ENCODE measurements at places on chromosomes 13 and 19.

DNA sequence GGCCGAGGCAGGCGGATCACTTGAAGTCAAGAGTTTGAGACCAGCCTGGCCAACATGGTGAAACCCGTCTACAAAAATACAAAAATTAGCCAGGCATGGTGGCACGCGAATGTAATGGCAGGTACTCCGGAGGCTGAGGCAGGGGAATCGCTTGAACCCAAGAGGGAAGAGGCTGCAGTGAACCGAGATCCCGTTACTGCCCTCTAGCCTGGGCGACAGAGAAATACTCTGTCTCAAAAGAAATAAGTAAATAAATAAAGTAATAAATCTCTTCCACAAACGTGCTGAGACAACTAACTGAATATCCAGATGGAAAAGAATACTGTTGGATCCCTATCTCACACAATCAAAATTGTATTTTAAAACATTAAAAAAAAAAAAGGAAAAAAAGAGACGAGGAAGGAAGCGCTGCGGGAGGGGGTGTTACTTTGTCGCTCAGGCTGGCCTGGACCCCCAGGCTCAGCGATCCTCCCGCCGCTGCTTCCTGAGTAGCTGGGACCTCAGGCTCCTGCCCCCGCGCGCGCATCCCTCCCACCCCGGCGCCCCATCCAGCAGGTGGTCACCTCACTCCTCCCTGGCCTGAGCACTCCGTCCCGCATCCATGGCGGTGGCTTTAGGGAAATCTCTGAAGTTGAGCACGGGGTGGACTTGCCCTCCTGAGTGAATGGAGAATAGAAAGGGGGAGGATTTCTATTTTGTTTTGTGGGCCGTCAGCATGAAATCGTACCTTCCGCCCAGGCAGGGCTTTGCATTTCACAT is 628 bp upstream of the ZNF813 start:
- DNase-seq, result peak; percentile 54

DNA sequence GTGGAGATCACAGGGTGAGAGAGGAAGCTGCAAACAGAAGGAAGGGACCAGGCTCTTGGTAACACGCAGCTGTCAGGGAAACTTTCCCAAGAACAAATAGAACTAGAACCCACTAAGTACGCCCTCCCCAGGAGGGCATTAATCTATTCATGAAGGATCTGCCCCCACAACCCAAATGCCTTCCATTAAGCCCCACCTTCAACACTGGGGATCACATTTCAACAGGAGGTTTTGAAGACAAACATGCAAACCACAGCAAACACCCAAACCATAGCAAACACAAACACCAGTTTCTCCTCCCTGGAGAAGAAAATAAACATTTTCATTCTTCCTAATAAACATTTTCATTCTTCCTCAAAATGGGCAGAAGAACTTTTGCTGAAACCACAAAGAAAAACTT is 329.6 kb downstream of the EFNB2 start:
- DNase-seq, result no peak

DNA sequence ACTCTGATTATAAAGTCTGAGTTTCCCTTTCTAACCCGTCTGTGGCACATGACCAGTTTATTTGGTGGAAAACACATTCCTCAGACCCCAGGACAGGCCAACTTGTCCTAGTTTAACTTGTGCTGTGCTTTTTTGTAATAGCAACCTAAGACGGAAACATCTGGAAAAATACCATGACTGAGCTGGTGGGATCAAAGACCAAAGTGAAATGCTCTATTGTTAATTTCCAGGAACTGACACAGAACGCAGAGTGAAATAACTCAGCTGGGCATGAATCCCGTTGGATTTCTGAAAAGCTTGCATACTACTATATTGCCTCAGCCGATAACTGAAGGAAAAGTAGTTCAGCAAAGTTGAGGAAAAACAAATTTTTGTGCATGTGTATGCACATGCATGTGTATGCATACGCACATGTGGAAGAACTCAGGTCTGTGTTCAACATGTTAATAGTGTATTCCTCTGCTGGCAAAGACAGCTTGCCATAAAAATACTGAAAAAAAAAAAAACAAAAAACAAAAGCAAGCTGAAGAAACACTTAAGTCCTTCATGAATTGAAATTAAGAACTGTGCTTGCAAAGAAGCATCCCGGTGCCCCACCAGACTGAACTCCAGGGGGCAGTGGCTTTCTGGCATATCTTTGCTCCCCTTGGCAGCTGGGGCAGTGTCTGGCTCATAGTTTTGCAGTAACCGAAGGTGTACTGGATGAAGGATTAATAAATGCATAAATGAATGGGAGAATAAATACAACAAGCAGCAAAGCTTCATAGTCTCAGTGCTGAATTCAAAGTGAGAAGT is 187.8 kb downstream of the LHFPL6 start:
- peak; percentile 64 for DNase-seq

GRCh38 chr13:102277286-102277685 is 124.6 kb downstream of the FGF14 start:
- DNase-seq, result no peak

- no peak for DNase-seq
These were observed 796.9 kb downstream of the SLITRK1 start for GRCh38 chr13:83085186-83085900.

- DNase-seq, result no peak
These were observed 6.1 kb upstream of the LILRA5 start for GRCh38 chr19:54319049-54319448.

DNA sequence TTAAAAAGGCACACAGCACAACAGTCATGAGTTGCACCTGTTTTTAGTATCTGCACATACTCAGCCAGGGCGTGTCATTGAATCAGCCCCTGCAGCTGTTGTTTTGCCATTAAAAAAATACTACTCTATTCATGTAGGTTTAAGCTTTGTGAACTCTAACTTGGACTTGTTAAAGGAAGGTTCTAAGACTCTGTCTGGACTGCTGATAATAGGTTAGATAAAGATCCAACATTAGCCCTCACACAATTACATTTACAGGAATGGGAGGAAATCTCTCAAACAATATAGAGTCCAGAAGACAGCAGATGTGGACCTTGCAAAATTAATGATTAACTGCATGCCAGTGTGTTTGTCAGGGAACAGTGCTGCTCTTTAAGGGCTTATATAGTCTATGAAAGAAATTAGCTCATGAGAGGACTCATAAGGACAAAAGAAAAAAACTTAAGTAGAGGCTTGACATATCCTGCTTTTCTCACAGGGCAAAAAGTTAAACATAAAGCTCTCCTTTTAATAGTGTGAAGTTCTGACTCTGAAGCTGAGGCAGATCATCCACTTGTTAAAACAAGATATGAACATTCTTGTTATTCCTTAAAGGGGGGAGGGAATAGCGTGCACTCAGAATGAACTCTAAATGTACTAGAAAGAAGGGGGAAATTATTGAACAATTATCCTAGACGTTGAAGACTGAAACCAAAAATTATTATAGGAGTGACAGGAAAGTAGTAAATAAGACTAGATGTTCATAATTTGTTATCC is 243.6 kb downstream of the NDFIP2 start:
- no peak for DNase-seq

GRCh38 chr13:23915308-23915707 is 18.0 kb upstream of the C1QTNF9B start:
- no peak for DNase-seq

DNA sequence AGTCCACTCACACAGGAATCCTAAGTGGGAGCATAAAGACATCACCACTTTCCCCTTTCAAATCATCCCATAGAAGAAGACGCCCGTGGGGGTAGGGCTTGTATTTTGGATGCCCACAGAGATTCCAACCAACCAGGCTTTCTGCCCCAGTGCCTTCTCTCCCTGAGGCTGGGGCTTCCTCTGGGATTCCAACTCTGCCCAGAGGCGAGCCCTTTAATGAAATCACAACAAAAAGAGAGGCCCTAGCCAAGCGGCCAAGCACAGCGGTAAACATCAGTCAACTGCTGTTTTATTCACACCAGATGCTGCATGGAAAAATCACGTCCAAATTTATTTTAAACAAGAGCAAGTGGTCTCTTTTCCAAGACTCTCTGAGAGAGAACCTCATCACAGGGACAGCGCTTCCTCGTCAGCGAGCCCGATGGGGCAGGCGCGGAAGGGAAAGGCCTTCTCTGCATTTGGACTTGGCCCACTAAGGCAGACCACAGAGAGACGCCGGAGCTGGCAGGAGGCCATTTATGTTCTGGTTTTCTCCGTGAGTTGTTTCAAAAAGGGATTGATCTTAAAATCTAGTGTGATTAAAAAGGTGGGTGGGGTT is 31.5 kb downstream of the ADPRHL1 start:
- DNase-seq, result no peak

DNA sequence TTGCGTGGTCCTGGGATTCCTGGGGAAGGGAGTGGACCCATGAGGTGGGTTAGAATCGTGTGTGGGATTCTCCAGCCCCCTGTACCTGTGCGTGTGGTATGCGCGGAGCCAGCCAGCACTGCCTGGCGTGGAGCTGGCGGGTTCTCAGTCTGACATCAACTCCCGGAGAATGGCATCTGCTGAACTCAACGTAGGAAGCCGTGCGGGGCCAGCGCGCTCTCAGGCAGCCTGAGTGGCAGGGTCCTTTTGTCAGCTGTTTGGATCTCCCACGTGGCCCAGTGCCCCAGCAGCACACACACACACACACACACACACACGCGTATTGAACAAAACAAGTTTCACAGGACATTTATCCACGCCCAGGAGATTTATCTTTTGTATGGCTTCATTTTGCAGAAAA is 28.1 kb downstream of the ATP4B start:
- peak; percentile 22 for DNase-seq

- no peak for DNase-seq
These were observed 244.6 kb upstream of the SPRY2 start for GRCh38 chr13:80585531-80585930.

DNA sequence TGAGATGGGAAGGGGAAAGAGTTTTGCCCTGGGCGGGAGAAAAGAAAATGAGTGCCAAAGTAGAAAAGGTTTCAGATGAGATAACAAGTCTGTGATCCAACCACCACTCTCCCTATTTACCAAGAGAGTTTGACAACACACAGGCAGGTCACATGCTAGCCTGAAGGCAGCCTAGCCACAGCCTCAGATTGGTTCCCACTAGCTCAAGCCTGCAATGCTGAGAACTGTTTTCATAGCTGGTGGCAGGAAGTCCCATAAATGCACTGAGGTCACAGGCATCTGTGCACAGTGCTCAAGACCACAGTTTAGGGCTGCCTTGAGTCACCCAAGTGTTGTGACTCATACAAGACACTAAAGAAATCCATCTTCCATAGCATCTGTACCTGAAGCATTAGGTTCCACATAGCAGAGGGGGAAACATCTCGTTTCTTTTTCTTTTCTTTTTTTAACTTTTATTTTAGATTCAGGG is 18.5 kb upstream of the POP4 start:
- DNase-seq, result no peak

DNA sequence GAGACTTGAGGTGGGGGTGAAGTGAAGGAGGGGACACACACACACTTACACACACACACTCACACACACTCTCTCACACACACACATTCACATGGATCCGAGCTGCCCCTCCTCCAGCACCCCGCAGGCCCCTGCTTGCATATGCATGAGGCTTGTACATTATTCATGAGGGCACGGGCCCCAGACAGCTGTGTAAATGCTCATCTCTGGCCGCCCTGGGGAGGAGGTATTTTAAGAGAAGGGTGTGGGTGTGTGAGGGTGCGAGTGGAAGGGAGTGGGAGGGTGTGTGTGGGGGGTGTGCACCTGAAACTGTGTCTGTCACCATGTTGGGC is 2.4 kb downstream of the NCAN start:
- no peak for DNase-seq

DNA sequence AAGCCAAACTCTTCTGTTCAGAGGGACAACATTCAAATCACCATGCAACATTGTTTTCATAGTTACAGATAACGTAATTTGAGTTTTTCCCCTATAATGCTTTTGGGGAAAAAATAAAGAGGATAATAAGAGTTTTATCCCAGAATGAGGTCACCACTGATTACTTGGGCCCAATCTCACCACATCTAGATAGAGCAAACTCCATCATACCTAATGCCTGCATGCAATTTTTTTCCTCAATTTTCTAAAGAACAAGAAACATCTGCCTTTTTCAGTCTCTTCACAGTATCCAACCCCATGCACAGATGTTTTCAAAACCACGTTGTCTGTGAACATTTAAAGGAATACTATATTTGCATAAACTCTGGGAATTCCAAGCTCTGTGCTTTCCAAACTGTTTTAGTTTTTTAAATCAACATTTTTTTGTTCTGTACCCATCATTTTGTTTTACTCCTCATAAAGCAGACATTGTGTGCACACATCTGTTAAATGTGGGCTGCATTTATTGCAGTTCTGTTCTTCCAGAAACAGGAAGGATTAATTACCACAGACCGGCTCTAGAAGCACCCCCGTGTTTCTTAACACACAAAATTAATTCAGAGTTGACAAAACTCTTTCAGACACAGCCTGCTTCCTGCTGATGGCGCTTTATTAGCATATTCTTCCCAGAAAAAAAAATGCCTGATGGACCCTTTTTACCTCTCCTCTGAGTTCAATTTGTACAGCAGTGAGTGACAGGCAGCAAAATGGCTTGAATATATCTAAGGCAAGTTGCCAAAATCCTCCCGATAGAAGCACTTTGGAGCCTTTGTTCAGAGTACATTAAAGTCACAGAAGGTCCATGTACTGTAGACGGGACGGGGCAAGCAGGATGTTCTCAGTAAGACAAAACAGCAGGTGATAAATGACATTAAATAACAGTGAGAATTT is 1171.9 kb downstream of the EFNB2 start:
- DNase-seq, result no peak

Measured in lower lobe of right lung (tissue), 2 donors.